ENCODE measurements at places on chromosomes 16 and 17.

DNA sequence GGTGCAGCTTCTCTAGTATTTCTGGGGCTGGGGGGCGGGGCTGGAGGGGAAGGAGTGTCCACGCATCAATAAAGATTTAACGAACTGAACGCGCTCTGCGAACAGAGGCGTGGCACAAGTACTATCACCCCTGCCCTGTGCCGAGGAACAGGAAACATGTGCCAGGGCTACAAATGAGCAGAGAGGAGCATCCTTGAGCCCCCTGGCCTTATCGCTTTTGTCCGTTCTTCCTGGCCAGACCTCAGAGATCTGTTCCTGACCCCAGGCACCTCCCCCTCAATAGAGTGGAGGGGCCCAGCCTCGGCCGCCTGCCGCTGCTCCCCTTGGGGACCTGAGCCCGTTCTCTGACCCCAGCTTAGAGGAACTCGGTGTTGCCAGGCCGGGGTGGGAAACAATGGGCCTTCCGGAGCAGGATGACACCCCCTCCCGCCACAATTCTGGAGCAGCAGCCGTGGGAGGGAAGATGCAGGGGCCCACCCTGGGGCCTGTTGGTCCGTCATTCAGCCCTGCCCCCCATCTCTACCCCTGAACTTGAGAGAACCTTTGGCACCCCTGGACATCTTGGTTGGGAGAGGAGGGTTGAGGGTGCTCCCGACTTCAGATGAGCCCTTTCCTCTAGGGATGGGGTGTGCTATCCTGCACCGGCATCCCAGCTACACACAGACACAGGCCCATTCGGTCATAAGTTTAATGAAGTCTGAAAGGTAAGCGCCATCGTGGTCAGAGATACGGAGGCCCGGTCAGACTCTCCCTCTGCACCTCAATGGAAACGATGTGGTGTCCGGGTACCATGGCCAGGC, 1.1 kb downstream of the NAA38 start:
- peak; percentile 56 for DNase-seq

DNA sequence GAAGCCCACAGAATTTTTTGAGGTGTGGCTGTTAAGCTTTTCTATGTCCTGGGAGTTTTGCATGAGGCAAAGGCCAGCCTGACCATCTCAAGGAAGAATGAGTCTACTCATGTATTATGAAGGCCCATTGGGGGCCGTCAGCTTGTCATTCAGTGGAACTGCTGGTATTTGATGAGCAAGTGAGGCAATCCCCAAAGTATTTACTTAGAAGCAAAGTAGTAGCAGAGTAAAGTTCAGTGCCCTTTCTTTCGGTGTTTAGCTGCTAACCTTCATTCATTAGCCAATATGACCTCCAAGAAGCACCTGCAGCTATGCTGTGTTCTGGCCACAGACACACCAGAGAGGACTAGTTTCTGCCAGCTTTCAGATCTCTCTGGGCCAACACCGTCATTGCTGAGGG, 80.2 kb downstream of the RPA1 start:
- DNase-seq: no peak

DNA sequence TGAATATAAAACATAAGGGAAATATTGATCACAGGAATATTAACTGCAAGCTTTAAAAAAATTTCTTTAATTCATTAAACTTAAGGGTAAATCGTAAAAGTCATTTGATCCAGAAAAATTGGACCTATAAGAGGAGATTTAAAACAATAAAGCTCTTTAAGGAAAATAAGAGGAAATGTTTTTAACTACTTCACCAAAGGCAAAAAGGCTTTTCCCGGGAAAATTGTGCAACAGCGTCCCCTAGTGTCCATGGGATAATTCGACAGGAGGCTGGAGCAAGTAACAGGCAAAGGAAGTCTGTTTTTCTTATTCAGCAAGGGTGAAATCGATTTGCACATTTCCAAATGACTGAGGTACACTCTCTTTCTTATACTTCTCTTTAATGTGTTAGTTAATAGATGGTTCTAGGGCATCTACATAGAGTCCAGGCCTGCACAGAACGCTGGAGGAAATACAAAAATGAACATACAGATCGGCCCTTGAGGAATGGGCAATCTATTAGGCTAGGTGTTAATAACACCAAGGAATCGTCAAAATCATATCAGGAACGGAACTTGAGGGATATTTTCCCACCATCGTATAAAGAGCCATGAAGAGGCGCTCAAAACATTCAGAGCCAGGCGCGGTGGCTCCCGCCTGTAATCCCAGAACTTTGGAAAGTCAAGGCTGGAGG, 61.4 kb downstream of the ZNF18 start:
- peak; percentile 50 for DNase-seq

- DNase-seq: no peak
These were observed 12.8 kb upstream of the DBNDD1 start for GRCh38 chr16:90031931-90032673.

DNA sequence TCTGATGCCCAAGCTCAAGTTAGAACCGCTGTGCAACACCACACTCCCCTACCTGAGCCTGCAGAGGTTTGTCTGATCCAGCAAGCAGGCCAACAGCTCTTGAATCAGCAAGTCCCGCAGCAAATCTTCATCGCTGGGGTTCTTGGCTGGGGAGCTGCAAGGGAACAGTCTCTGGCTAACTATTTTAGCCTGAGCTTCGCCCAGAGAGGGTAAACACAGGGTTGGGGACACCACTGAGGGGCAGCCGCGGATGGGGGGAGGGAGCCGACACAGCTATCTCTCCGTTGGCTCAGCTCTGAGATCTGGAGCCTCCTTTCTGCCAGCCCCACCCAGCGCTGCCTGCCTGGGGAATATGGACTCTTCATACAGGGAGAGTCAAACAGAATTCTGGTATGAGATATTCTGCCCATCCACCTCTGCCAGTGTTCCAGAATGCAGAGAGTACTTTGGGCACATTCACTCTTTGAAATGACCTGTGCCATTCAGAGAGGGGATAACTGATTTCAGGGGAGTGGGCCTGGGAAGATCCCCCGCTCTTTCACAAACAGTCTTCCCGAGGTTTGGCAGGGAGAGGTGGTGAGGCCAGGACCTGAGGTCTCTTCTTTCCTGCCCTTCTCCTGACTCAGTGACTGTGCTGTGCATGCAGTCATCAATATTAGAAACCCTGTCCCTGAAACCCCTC, 7.4 kb downstream of the GIP start:
- DNase-seq: no peak

GRCh38 chr16:4701791-4702465, 8.6 kb downstream of the NUDT16L1 start:
- no peak for DNase-seq

DNA sequence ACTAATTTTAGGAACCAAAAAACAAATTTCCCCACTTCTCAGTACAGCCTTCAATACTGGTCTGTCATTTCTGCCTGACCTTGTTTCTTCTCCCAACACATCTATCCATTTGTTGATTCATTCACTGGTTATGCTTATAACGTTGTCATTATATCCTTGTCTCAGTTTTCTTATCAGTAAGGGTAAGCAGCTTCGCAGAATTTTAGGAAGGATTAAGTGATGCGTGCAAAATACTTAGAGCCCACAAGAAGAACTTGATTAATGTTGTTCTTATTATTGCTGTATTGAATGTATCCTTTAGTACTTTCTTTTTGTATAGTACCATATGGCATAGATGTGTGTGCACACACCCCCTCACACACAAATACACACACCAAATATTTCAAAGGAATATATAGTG, 403.5 kb upstream of the HSBP1 start:
- DNase-seq: no peak

- no peak for DNase-seq
These were observed 40.9 kb downstream of the SKAP1 start for GRCh38 chr17:48388955-48389743.

DNA sequence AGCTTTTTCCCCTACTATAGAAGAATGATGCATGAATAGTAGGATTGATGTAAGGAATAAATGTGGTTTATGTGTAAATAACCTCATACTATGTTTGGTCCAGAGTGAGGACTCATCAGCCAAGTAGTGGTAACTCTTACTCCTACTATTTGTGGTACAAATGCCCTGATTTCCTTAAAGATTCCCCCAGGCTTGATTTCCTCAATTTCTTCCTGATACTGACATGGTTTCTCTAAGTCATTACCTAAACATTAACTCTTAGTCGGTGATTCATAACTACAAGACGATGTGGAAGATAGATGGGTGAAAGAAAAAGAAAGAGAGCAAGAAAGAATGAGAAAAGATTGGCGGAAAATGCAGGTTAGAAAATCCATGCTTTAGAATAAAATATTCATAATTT, 17.2 kb upstream of the MYOCD start:
- DNase-seq: no peak

- no peak for DNase-seq
These were observed 145.0 kb downstream of the SEC14L1 start for GRCh38 chr17:77285594-77286390.

GRCh38 chr16:12511308-12511707, 292.4 kb downstream of the CPPED1 start:
- DNase-seq: no peak

DNA sequence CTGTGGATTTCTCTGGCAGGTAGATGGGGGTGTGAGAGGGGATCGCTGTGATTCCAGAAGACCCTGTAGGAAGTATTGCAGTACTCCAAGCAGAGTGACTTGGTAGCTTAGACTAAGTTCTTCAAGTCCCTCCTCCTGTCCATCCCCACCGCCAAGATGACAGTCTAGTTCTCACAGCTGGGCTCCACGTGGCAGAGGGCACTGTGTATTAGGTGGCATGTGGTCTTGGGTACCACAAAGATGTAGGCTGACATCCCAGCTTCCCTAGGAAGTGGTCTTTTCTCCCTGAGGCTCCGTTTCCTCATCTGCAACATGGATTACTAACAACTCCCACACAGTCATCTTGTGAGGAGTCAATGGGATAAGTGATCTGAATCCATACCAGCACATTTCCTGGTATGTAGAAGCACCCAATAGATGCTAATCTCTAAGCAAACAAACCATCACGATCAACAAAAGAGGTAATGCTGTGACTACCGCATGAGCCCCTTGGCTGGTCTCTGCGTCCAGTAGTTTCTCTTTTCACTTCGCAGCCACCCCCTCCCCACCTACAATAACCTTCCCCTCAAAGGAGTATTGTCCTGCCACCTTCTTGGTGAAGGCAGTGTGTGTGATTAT, 349.1 kb upstream of the EEF2KMT start:
- DNase-seq: no peak

- DNase-seq: no peak
These were observed 6.3 kb downstream of the C17orf50 start for GRCh38 chr17:35766903-35767510.

DNA sequence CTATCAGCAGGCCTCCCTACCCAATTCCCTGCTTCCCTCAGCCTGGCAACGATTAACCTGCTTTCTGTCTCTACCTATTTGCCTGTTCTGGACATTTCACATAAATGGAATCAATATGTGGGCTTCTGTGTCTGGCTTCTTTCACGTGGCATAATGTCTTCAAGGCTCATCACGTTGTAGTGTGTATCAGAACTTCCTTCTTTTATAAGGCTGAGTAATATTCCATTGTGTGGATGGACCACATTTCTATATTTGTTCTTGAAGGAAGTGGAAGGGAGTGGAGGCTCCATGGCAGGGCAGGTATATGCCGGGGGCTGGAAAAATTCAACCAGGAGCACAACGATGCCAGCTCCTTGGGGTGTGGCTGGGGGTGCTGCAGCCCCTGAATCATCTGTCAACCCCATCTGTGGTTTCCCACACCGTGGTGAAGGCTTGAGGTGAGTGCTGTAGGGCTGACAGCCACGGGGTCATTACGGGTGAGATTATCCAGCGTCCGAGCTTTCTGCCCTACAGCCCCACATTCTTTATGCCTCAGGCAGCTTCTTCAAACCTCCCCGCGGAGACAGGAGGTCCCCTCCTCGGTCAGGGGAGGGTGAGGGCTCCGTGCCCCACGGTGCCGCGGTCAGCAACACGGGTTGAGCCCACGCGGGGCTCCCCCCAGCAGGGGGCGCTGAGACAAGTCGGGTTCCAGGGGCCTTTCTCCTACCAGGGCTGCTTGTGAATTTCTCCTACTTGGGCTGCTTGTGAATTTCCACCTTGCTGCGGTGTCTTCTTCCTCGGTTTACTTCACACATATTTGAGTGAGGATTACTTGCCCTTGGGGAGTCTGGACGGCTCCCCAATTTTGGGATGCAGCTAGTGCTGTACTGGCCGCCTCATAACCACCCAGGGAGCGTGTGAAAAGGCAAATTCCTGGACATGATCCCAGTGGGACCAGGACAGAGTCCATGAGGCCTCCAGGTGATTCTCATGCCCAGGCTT, 18.3 kb upstream of the WFIKKN2 start:
- peak; percentile 77 for DNase-seq

DNA sequence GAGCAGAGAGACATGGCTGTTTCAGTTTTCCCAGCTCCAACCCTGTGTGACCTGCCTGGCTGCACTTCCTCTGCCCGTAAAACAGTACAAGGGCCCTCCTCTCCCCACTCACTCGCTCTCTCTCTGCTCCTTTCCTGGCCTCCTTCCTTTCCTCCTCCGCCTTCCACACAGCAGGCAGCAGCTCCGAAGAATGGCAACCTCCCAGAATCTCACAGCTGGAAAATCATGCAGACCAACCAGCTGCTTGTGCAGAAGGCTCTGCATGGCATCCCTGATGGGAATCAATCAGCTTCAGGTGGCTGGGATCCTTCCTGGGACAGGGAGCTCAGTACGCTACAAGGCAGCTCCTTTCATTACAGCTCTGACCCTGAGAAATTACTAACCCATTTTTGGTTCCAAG, 27.4 kb downstream of the TMEM132E start:
- DNase-seq: no peak

- DNase-seq: no peak
These were observed 183.2 kb downstream of the CYB561 start for GRCh38 chr17:63262751-63263476.

DNA sequence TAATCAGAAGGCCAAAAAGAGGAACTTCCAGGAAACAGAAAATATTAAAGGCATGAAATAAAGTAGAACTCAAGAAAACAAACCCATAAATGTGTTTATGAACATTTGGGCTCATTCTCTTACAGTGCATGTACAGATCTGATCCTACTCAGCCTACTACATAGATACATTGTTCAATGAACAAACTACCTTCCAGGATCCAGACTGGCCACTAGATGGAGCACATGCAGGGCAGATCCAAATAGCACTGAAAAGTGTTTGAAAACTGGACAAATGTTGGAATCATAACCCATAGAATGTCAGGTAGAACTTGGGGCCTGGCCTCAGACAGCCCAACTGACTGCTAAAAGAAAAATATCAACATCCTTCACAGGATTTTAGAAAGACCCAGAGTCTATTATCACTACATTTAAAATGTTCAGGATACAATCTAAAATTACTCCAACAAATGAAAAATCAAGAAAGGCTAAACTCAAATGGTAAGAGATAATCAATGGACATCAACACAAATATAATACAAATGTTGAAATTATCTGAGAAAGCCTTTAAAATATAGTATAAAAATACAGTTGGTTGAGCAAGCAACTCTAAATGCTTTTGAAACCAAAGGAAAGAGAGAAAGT, 122.4 kb upstream of the NUDT7 start:
- peak; percentile 27 for DNase-seq

GRCh38 chr16:57797526-57798266, 4.6 kb downstream of the KIFC3 start:
- DNase-seq: no peak

DNA sequence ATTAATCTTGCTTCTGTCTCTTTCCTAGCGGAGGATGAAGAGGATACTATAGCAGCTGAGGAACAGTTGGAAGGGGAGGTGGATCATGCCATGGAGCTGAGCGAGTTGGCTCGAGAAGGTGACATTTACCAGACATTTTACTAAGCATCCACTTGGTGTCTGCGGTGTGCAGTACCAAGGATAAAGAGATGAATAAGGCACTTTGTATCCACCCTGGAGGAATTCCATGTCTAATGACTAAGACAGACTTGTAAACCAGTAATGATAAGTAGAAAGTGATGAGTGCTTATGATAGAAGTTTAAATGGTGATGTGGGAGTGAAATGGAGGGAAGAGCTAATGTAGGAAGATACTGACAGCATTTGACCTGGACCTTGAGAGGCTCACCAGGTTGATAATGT, 12.0 kb downstream of the SRCAP start:
- no peak for DNase-seq
